Epithelial cell of prostate (primary cell): ENCODE measurements at places on chromosomes 7 and 10.

DNA sequence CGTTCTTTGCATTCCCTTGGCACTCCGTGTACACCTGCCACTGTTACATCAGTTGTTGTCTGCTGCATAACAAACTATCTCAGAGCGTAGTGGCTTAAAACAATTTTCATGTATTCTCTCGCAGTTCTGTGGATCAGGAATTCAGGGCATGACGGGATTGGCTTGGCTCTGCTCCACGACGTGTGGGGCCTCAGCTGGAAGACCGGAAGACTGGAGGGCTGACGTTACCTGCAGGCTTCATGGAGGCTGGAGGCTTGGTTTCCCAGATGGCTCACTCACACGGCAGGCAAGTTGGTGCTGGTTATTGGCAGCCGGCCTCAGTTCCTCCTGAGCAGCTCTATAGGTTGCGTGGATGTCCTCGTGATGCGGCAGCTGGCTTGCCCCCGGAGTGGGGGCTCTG, 25.5 kb downstream of the NYAP1 start:
- peak; percentile 92 for DNase-seq

DNA sequence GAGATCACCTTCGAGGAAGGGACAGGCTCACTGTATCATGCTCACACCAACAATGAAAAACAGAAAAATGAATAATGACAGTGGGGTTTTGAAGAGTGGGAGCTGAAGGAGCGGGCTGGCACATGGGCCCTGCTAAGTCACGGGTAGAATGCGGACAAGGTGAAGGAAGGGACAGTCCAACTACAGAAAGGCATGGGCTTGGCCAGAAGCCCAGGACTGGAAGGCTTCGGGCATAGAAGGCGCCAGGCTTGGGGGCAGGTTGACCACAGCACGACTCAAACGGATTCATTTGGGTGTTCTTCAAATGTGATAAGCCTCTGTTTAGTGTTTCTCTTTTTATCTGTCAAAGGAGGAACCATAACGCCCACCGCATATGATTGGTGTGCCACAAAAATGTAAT, 509.5 kb downstream of the CCSER2 start:
- no peak for DNase-seq

DNA sequence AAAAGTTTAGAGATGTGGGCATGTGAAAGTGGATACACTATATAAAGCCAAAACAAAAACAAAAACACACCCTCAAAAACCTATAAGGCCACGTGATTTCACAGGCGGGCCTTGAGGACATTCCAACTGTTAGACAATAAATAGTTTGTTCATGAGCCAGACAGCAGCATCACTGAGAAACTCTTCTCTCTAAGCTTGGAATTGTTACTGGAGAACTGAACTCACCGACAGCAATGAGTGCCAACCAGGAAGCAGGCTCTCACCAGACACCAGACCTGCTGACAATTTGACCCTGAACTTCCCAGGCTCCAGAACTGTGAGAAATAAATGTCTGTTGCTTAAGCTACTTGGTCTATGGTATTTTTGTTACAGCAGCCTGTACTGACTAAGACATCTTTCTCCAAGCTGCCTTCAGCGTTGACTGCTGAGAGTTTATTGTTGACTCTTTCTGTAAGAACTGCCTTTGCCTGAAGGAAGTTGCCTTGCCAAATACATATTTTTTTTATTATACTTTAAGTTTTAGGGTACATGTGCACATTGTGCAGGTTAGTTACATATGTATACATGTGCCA, 107.5 kb downstream of the EPDR1 start:
- DNase-seq, result peak; percentile 43

GRCh38 chr7:380711-381210, 90.8 kb downstream of the FOXL3 start:
- DNase-seq, result no peak

DNA sequence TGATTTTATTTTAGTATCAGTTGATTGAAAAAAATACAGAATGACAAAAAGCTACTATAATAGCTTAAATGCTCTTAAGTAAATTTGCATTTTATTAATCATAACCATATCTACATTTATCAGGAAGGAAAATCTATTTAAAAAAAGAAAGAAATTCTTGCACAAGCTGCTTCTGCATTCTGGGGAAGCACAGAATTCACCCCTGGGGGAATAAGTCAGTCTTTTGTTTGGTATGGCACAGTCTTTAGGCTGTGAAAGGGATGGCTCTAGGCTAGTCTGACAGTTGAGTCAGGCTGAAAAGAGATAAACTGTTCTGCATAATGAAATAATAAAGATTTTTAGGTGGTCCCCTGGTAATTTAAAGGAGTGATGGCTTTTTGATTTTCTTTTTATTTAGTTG, 37.9 kb downstream of the HTR7 start:
- DNase-seq, result no peak

DNA sequence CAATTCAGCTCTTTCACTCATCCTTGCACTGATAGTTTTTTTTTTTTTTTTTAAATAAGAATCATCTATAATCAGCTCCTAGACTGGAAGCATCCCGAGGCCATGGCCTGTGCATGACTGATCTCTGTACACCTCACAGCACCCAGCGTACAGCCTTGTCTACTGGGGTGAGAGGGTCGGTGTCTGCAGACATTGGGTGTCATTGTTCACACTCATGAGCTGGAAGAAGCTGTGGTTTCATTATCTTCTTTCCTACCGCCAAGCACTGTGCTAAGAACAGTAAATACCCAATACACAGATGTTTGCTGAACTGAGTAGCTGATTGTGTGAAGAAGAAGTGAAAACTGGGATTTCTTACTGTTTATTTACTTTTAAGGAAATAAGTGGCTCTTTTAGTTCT, 123.6 kb downstream of the CLEC2L start:
- no peak for DNase-seq

DNA sequence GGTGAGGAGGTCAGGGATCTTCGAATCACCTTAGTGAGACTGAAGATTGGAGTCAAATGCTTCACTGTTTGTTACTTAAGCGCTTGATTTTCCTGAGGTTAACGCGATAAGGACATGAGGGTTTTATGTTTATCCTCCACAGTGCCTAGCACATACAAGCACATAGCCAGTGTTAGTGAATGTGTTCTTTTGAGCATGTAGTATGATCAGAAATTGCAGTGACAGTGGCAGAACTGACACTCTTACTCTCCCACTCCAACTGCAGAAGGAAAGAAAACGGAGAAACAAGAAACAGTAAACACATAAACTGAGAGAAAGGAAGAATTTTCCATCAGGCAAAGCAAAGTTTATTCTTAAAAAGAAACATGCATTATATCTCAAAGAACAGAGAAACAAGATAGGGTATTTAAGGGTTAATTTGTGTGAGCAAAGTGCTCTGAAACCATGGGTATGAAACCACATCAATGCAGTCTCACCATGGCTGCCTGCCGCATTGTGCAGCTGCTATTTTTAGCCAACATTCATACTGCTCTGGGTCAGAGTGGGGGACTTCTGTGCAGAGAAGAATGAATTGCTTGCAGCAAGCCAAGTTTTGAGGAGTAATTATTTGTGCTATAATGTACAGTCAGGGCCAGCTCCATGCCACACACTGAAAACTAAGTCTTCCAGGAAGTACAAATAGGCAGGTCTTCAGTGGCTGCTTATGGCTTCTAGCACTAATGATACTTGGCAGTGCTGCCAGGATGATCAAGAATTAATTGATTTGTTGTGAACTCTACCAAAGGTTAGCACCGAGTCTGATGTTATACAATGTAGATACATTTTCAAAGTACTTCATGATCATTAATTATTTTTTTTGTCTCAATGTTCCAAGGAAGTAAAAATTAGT, 152.0 kb downstream of the MACC1 start:
- DNase-seq, result no peak

- no peak for DNase-seq
Measured at GRCh38 chr7:26332698-26333097, 41.0 kb downstream of the SNX10 start.

- DNase-seq, result no peak
Measured at GRCh38 chr10:69292459-69292858, 14.2 kb downstream of the HK1 start.

GRCh38 chr10:125038637-125039036, 96.7 kb downstream of the ZRANB1 start:
- DNase-seq, result no peak

DNA sequence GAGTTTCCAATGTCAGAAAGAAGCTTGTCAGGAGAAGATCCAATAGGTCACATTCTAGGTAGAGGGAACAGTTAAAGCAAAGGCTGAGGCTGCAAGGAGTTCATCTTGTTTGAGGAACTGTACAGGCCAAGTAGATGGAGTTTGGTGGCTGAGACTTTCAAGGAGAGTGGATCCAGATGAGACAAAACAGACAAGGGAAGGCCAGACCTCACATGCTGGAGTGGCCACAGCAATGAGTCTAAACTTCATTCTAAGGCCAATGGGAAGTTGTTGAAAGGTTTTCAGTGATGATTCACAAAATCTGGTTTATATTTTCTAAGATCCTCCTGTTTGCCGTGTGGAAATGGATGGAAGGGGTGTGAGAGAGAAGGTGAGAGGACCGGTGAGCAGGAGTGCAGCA, 40.0 kb downstream of the EPDR1 start:
- DNase-seq, result no peak

DNA sequence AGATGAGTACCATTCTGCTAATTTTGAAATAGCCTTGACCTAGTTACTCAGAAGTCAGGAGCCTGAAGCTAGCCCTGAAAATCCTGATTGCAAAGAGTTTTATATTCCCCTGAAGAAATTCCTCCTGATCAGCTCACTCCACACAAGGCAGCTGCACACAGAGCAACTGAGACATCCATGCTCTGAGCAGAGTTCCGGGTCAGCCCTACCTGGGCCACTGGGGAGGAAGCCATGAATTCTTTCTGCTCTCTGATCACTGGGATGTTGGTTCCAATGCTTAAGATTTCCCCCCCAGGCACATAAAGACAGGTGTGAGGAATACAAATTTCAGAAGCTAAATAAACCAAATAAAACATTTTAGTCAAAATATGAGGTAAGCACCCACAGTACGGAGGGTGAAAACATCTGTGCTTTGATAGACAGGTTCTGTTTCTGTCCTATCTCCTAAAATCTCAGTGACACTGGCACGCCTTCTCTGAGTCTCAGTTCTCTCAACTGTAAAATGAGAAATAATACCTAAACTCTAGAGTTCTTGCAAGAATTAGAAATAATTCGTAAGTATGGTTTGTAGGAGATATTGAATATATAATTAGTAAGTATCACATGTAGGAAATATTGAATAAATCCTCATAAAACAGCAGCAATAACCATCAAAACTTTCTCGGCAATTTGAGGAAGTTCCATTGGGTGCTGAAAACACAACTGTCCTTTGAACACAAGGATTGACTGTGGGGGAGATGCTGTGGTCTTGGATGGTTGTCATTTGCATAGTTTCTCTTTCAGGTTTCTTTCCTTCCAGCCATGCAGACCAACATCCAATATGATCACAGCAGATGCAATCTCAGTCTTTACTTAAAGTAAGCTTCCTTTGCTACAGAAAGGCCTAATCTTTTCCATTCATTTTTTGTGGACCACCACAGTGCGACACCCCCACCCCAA, 133.0 kb upstream of the TNS3 start:
- DNase-seq, result no peak

DNA sequence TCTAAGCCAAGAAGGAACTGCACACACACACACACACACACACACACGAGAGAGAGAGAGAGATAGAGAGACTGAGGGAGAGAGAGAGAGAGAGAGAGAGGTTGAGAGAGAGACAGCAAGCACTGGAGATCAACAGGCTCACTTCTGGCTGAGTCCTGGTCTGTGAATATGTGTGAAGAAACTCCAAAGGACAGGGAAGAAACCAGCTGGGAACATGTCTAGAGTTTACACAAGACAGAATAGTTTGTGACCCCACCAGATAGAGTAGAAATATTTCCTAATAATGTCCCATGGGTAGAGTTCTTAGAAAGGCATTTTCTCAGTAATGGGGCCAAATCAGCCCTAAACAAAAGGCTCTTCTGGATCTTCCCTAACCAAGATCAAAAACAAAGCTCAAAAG, 155.5 kb upstream of the IGFBP3 start:
- no peak for DNase-seq

DNA sequence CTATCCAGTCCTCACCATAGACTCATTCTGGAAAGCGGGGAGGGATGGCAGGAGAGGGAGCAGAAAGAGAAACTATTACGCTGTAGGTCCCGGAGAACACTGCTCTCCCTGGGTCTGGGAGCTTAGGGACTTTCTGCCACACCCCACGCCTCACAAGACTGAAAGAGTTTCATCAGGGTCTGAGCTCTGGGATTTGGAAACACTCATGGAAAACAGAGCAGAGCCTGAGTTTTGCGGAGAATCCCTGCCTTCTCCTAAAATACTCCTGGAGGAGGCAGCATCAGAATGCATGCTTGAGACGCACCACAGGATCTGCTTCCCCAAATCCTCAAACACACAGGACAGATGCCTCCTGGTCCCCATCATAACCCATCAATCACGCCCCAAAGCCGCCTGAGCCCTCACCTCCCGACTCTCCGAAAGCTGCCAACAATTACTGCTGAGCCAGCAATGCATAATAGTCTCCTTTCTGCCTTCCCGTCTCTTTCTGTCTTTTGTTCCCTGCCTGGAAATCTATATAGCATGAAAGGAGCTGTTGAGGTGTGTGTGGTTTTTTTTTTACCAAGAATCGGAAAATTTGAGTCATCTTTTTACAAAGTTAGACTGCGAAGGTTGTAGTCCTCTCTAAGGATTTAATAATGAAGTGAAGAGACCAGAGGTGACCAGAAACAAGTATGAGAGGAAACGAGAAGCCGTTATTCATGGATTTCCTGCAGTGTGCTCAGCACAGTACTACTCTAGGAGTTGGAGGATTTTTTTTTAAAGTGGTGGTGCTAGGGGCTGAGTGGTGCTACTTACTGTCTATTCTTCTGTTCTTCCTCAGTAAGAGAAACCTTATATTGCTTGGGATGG, 37.7 kb downstream of the ASB13 start:
- DNase-seq, result no peak

DNA sequence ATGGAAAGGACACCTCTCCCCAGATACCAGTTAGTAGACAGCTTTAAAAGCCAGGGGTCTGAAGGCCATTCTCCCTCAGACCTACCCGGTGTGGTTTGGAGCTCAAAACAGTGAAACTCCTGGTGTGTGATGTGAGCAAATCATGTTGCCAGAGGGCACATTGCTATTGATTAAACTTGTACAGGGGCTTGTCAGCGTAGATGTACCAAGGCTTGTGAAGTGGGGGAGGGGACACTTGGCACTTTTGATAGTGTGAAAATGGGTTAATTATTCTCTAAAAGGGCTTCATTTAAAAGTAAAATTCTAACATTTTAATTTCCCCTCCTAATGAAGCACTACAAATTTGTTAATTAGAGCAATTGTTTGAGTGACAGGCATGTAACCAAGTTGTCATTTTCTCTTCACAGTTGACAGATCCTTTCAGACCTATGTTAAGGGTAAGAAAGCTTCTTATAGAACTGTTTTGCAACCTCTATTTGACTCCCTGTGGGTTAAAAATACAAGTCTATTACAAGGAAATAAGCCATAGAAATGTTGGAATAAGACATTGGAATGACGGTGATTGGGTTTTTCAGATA, 356.9 kb upstream of the GALNT17 start:
- no peak for DNase-seq

DNA sequence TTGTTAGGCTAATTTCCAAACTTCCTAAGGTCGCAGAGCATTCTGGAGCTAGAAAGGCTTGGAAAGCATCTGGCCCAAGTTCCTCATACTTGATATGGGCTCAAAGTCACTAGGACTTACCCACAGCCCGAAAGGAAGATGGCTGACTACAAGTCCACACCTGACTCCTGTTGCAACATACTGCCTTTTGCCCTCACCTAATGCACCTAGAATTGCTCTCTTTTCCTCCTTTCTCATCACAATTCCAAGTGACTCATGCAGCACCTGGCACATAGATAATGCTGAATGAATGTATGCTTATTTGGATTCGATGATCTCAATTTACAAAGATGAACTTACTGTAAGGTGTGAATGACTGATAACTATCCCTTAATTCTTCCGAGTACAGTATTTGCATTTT, 131.5 kb downstream of the SORBS1 start:
- peak; percentile 91 for DNase-seq

- no peak for DNase-seq
Measured at GRCh38 chr7:15862781-15863165, 176.3 kb upstream of the MEOX2 start.
